ENCODE measurements at places on chromosomes 3 and 15.

- DNase-seq = no peak
Measured at GRCh38 chr3:126433105-126433430, 38.4 kb downstream of the CFAP100 start.

- no peak for DNase-seq
Measured at GRCh38 chr3:174365796-174366195, 493.3 kb upstream of the NAALADL2 start.

DNA sequence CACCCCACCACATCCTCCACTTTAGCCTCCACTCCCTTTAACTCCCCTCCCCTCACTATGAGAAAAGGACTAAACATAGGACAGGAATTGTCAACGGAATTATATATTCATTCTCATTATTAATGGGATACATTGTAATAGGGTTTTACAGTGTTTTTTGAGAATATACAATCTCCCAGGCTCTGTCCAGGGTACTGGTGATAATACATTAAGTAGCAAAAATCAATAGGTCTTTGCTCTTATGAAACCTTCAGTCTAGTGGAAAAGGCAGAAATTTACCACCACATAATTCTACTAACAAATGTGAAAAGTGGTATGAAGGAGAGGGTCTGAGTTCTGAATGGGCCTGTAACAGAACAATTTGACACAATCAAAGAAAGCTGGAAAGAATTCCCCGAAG lies 28.2 kb upstream of the IGSF11 start:
- no peak for DNase-seq

GRCh38 chr15:56892659-56893363 lies 25.6 kb upstream of the TCF12 start:
- no peak for DNase-seq

DNA sequence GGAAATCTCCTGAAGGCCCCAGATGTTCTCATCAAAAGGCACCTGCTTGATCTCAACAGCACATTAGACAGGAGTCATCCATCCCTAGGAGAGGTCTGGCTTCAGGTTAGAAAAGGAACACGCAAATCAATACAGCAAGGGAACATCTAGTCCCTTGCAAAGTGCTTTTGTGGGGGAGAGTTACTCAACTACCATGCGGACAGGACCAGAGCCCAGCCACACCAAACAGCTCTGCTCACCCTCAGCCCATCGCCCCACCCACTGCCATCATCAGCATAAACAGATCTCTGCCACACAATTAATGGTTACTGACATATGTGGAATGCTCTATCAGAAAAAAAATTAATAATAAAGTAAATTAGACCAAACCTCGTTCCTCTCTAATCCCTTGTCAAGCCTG lies 85.6 kb downstream of the MYLK start:
- DNase-seq = no peak

DNA sequence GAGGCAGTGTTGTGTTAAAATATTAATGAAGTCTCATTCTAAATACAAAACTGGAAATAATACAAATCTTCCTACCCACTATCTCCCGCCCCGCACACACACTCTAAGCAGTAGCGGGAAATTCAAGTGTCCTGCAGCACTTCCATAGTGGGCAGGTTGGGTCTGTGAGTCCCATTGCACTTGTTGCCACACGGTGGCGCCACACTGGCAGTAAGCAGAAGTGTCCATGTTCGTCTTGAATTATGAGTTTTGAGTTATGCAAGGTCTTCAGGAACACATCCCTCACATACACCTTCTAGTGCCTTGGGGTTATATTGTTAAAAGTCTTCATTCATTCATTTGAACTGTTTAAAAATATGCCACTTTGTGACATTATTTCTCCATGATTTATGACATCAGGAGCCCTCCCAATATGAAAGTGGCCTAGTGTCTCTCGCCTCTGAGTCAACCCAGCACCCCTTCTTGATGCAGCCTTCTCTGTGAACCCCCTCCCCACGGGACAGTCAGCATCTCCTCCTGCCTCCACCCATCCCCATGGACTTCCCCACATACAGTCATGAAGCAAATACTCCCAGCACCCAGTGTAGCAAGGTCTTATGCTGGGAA lies 17.6 kb upstream of the CCDC174 start:
- DNase-seq = no peak

GRCh38 chr15:28786521-28786920 lies 61.9 kb downstream of the GOLGA6L7 start:
- no peak for DNase-seq

GRCh38 chr15:66778314-66778665 lies 76.3 kb downstream of the SMAD6 start:
- DNase-seq = no peak

DNA sequence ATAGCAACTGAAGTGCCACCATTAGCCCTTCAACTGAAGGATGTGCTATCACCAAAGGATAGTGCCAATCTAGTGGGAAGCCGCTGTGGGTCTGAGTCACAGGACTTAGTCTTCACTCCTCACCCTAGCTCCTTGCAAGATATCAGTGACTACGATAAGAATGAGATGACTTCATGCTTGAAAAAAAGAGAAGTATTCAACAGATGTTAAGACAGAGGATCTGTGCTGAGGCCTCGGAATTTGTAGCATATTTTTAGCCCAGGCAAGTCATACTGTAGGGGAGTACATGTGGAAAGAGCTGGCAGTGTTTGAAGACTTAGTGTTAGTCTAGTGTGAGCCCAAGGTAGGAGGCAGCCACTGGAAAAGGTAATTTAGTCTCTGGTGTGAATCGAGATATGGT lies 270.7 kb upstream of the LRTM1 start:
- no peak for DNase-seq

DNA sequence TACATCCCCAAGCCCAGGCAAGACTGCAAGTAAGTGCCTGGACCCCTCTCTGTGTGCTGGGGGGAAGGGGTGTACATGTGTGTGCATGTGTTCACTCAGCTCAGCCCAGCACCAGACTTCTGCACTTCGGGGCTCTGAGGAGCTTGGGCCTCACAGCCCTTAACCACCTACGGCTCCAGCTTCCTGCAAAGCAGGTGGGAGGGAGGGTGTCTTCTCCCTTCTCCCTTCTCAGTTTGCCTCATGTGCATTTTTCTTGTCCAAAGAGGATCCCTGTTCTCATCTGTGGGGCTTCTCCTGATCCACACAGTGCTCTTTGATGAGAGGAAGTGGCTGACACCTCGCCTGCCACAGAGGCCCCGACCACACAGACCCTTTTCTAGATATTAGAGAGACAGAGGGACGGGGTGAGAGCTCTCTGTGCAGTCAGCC lies 69.3 kb downstream of the MESD start:
- no peak for DNase-seq

- DNase-seq = no peak
Measured at GRCh38 chr3:173970281-173970680, 572.7 kb downstream of the NLGN1 start.

- DNase-seq = no peak
Measured at GRCh38 chr3:4533489-4534443, 40.6 kb downstream of the ITPR1 start.

GRCh38 chr3:171248426-171249111 lies 211.6 kb downstream of the TNIK start:
- DNase-seq = no peak

DNA sequence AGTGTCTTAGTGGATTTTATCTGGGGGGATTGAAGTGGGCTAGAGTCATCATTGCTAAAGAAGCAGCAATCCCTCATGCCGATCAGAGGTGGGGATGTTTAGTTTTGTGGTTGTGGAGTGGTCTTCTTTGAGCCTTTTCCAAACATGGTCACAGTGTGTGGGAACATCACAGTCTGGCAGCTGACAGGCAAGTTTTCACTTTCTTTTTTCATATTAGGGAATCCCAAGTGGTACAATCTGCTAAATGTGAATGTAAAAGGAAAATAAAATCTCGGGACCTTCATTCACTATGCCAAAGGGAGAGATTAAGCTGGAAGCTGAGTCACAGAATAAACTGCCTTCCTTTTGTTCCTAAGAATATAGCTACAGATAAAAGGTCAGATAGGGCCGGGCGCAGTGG lies 10.4 kb upstream of the CX3CR1 start:
- DNase-seq = no peak
